ENCODE measurements at places on chromosomes 1 and 21.

DNA sequence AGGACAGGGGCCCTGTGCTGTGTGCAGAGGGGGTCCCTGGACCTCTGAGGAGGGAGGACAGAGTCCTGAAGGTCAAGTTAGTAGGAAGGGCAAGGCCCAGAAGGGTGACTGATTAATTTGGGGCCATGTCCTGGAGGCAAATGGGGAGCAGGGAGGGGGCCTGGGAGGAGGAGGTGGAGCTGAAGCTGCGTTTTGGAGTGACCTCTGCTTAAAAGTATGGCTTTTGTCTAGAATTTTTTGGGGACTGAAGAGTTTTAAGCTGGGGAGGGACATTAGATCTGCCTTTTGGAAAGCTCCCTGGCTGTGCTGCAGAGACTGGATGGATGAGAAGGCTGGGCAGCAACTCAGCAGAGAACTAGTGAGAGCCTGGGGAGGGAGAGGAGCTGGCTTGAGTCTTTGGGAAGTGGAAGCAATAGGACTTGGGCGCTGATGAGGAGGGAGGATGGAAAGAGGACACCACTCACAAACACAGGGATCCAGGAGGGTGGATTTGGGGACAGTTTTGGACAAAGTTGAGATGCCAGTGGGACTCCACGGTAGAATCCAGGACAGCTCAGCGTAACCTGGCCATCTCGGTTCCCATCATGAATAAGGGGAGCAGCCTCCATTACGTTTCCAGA, 52.9 kb downstream of the ACBD3 start:
- DNase-seq = no peak

GRCh38 chr1:24186711-24186992, 437 bp downstream of the IFNLR1 start:
- no peak for DNase-seq

GRCh38 chr1:116679828-116680628, 12.5 kb upstream of the IGSF3 start:
- DNase-seq = no peak

DNA sequence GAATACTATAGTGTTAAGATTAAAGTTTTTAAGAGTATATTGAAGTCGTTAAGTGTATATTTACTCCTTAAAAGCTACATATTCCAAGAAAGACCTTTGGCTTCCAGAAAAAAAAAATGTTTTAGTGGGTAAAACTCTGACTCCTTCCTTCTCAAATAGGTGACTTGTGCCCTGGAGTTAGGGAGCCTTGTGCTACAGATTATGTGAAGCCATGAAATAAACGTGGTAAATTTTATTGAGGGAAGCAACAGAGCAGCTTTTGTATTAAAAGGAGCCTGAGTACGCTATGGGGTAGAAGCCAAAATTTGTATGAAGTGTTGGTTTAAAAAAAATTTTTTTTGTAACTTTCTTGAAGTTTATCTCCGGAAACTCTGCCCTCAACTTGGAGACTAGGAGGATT, 994 bp downstream of the RO60 start:
- DNase-seq = no peak

DNA sequence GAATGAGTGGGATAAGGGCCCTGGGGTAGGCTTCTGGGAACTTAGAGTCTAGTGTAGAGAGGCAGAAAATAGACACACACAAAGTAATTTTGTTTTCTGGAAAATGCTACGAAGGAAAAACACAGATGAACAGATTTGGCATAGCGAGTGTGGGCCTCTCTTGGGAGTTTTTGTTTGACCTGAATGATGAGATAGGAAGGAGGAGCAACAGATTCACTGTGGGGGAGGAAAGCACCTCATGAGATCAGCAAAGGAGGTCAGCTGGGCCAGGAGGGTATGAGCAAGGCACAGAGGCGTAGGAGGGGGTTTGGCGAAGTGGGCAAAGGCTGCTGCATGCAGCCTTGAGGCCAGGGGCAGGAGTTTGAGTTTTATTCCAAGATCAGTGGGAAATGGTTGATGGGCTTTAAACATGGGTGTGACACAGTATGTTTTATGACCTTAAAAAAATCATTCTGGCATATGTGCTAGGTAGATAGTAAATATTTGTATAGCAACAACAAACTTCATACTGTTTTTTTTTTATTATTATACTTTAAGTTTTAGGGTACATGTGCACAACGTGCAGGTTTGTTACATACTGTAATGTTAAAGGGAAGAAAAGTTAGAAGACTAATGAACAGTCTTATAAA, 57.9 kb downstream of the FGGY start:
- DNase-seq = no peak

DNA sequence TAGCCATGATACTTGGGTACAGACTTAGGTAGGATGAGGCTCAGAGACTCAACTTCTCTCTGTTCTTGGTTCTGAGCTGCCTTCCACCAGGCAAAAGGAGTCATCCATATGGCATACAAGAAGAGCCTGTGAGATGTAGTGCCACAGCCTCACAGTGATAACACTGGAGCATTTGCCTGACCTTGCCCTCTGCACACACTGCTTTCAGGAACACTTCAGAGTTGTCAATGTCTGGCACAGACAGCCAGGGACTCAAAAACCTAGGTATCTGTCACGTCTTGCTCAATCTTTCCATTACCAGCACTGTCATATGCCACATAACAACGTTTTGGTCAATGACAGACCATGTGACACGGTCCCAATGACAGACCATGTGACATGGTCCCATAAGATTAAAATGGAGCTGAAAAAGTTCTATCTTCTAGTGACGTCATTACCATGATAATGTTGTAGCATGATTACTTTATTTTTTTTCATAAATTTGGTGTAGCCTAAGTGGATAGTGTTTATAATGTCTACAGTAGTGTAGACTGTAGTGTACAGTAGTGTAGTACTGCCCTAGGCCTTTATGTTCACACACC, 199.9 kb upstream of the CTTNBP2NL start:
- DNase-seq = no peak

GRCh38 chr1:150150133-150151021, 661 bp downstream of the PLEKHO1 start:
- no peak for DNase-seq

DNA sequence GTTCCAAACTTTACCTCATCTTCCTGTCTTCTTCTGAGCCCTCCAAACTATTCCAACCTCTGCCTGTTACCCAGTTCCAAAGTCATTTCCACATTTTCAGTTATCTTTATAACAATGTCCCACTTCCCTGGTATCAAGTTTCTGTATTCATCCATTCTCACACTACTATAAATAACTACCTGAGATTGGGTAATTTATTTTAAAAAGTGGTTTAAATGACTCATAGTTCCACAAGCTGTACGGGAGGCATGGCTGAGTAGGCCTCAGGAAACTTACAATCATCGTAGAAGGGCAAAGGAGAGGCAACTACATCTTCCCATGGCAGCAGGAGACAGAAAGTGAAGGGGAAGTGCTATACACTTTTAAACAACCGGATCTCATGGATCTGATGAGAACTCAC, 428.5 kb upstream of the RGS18 start:
- DNase-seq = no peak

DNA sequence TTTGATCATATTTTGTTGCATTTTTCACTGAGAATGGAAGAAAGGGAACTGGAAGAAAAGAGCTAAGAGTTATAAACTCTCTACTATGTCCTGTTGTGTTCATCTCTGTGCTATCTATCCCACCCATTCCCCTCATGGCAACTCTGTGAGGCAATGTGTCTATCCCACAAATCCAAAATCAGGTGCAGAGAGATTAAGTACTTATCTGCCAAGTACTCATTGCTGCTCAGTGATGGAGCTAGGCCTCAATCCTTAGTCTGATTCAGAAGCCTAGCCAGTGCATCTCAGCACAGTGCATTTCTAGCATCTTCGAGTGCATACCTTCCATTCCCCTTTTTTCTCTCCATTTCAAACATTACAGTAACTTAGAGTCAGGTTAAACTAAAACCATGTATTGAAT, 270.6 kb downstream of the TPR start:
- DNase-seq = no peak

All from stimulated activated CD4-positive, alpha-beta T cell treated with anti-CD3 and anti-CD28 coated beads, Interleukin-1b, Interleukin-23, amount 100 ng/mL, for 4 hours (primary cell).